ENCODE measurements at places on chromosomes 2 and 18. TPM values are rescaled to one million over a fixed set of nuclear protein-coding genes. Genes with fewer than 3 reads are reported as not detected.

Gene GAREM2
- 1.0 TPM for total RNA-seq

Gene RGPD3
- 0.52 TPM for total RNA-seq

Gene C2orf69
- 7.3 TPM for total RNA-seq

Gene POTEC
- not detected for total RNA-seq

Gene PHOSPHO2
- 3.7 TPM for total RNA-seq

Gene RAB10
- 49.1 TPM for total RNA-seq

Gene CD8B2
- under 0.01 TPM for total RNA-seq

Gene TWSG1
- total RNA-seq: 30.3 TPM

Gene NEU4
- 4.2 TPM for total RNA-seq

Measured in skeletal muscle tissue (tissue), 5 donors.